NCI-H1105 treated with DMSO at 0.1 percent for 48 hours (cell line): ENCODE measurements at places on chromosomes 5 and 9.

DNA sequence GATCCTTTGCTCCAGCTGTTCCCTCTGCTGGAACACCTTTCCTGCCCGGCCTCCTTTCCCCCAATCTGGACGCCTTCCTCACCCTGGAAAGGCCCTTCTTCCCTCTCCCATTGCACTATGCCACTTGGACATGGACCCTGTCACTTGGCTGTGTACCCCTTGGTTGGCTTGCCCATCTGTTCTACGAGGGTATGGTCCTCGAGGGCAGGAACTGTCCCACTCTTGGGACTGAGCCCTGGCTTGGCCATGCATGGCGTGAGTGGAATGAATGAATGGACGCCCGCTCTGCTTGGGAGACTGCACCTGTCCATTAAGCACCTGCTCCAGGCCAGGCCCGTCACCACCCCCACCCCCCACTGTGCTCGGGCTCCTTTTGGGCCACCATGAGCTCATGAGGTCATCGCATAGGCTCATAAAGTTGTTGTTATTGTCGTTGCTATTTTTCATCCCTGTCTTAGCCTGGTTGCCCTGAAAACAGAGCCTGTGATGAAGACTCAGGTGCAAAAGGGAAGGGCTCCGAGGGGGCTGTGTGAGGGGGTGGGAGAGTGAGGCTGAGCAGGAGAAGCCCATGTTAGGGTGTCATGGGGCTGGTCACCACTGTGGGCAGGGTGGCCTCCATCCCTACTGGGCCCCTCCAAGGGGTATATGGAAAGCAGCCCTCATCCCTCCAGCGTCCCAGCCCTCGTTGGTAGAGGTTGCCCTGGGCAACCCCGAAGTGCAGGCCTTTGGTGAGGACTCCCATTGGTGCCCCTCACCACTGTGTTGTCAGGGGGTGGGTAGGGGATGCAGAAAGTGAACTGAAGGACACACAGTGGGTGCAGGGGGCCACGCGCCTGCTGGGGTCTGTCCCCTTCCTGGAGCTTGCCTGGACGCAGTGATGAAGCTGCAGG is 57.2 kb upstream of the IER5L start:
- DNase-seq, result no peak

GRCh38 chr5:40622463-40623252 is 57.1 kb upstream of the PTGER4 start:
- DNase-seq, result no peak

GRCh38 chr5:32848681-32849080 is 137.6 kb downstream of the NPR3 start:
- no peak for DNase-seq

DNA sequence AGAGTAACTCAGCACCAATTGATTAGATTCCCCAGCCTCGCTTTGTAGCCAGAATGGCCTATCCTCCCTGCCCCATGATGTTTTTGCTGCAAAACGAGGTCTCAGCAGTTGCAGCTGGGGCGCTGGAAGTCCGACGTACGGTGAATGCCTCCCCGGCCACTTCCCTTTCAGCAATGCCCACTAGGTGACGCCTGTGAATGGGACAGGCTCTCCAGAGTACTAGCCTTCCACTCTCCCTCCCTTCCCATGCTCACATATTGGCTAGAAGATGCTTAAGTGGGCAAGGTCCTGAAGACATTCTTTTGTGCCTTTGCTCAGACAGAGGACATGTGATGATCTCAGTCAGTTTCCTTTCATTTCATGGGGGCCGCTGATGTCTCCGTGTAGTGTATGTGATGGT is 50.8 kb downstream of the DMRT2 start:
- no peak for DNase-seq

DNA sequence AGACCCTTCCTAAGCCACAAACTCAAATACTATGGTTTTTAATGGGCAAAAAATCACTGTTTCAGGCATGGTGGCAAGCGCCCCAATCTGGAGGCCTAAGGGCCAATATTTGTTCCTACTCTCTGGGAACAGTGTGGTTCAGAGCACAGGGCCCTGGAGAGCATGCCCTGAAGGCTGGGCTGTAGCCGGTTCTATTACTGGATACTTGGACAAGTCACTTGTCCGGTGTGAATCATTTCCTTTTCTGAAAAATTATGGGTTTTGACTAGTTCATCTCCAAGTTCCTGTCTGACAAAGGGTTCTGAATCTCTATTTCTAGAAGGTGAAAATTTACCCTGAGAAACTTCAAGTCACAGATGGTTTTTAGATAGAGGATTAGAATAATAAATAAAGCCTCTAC is 75.0 kb downstream of the OTULIN start:
- no peak for DNase-seq

GRCh38 chr5:61182449-61182848 is 20.2 kb upstream of the SMIM15 start:
- no peak for DNase-seq

- DNase-seq, result no peak
Measured at GRCh38 chr5:173302546-173303155, 25.6 kb downstream of the STC2 start.

GRCh38 chr9:129259375-129259774 is 81.3 kb upstream of the IER5L start:
- DNase-seq, result no peak

GRCh38 chr9:96651626-96652025 is 3.5 kb downstream of the PRXL2C start:
- peak; percentile 26 for DNase-seq

DNA sequence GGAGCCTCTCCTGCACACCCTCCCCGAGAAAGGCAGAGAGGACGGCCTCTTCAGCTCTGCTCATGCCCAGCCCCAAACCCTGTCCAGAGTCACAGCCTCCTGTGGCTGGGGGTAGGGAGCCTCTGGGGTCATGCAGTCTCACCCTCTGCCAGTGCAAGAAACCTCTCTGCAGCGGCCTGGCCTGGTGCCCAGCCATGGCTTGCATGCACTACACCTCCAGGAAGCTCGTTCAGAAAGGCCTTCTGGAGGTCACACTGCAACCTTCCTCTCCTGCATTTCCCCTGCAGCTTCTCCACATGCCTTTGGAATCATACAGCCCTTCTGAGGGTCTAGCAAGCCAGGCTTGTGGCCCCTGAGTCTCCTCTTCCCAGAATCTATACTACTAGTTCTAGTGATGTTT is 17.9 kb downstream of the CSF1R start:
- DNase-seq, result no peak

GRCh38 chr9:95570150-95570549 is 53.4 kb upstream of the PTCH1 start:
- no peak for DNase-seq

DNA sequence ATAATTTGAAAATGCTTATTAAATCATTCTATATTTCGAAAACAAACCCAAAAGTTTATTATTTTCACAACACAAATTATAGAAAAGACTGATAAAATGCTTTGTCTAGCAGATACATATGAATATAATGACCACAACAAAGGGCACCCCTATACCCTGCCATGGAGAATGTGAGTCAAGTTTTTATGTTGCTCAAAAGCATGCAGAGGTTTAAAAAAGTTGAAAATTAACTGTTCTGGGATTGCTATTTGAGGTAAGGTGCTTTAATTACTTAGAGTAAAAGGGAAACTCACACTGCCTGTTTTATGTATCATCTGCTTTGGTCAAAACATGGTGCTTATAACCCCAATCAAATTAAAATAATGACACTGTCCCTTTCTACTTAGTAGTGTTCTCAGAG is 41.0 kb downstream of the MLANA start:
- no peak for DNase-seq

GRCh38 chr5:146051678-146052077 is 53.7 kb downstream of the PLAC8L1 start:
- no peak for DNase-seq

GRCh38 chr9:79280691-79281090 is 291.1 kb upstream of the TLE4 start:
- no peak for DNase-seq

DNA sequence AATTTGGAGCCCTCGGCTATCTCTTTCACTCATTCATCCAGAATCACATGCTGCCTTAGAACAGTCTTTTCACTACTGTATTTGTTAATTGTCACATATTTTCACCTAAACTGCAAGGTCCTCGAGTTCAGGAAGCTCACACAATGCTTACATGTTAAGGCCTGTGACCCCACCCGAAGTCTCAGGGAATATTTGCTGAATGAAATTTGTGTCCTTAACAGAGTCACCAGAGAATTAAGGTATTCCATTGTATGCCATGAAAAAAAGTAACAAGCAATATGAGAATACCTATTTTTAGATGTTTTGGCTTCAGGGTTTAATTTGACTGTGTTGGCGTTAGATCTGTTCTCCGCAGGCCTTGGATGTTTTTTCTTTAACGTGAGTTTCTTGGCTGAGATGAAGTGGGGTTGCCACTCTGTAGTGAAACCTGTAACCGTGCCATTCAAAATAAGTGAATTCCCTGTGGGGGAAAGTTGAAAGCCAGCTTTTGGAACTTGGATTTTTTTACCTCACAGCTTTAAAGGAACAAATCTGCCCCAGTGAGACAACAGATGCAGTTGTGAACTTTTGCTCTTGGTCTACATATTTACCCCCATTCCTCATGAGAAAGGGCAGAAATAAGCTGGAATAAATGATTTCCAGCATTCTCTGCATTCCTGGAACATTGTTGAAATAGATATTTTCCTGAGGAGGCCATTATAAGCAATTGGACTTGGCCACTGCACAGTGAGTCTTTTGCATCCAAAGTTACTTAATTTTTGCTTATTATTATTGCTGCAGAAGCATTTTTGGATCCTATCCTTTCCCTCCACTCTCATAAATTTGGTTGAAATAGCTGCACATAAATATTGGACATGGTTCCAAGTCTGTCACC is 35.9 kb upstream of the FBP1 start:
- no peak for DNase-seq

DNA sequence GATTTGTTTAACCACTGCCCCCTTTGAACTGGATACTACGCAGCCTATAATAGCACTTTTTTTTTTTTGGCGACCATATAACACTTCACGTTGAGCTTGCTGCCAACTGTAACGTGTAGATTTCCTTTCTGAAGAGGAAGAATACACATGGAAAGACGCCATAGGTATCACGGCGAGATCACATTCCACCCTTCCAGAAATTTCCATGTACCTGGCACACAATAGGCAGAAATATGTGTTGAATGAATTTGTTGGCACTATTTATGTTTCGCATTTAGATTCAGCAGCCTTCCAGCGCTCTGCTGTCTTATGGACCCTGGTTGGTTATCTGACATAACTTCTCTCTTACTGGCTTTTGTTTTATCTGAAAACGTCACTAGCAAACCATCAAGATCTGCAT is 250.3 kb downstream of the SLIT3 start:
- no peak for DNase-seq

DNA sequence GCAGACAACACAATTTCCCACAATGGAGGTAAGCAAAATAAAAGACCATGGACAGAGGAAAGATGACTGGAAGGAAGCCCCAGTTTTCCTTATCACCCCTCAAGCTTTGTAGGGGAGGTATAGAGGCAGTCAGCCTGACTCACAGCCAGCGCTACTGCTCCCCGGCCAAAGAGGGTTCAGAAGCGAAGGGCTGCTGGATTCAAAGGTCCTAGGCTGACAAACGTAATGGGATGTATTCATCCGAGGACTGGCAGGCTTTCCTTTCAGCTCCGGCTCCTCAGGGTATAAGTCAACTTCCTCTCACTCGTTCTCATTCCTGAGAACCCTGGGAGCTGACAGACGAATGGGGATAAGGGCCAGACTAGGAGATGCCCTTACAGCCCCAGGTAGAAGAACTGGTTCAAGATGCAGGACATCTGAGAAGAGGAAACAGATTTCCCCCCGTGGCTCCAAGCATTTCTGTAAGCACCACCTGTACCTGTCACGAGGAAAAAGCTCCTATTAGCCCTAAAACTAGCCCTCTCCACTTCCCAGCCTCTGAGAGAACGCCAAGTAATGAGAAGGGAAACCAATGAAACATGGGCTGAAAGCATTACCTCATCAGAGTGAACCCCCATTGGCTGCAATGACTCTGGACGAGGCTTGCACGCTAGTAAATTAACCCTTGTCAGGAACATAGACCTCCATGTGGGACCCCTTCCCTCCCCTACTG is 22.1 kb upstream of the FAM13B start:
- no peak for DNase-seq

GRCh38 chr9:134217431-134218210 is 53.3 kb upstream of the RNU6ATAC start:
- DNase-seq, result peak; percentile 5

GRCh38 chr5:147037515-147038205 is 159.1 kb upstream of the PPP2R2B start:
- no peak for DNase-seq

- DNase-seq, result no peak
Measured at GRCh38 chr9:33662871-33663270, 132.5 kb upstream of the PRSS3 start.

GRCh38 chr9:85332487-85332886 is 409.3 kb downstream of the AGTPBP1 start:
- DNase-seq, result no peak

DNA sequence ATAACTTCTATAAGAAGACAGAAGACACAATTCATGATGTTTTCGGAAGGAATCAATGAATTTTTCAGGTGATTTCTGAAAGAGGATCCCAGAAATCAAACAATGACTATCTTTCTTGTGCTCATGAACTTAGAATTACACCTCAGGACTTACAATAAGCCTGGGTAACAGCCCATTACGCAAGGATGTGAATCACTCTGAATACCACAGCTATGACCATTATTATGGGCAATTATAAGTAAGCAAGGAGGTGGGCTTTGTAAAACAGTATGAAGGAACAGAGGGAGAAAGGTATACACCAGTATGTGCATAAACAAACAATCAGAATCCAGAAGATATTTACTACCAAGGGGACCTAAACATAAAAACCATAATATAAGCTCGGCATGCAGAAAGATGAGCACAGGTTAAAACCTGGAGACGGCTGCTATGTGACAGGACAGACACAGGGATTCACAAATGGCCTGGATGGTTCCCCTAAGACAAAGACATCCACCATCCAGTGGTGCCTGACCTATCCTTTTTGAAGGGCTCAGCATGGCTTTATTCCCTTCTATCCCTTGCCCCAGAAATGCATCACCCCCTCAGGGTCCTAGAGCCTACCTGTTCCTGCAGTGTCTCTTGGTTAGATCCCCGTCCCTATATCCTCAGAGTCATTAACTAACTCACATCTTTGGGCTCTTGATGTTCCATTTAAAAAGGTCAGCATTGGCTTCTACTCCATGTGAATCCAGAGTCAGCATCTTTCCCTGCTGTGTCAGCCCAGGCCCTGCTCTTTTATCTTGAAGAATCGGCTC is 21.8 kb upstream of the PPP2CA start:
- no peak for DNase-seq

DNA sequence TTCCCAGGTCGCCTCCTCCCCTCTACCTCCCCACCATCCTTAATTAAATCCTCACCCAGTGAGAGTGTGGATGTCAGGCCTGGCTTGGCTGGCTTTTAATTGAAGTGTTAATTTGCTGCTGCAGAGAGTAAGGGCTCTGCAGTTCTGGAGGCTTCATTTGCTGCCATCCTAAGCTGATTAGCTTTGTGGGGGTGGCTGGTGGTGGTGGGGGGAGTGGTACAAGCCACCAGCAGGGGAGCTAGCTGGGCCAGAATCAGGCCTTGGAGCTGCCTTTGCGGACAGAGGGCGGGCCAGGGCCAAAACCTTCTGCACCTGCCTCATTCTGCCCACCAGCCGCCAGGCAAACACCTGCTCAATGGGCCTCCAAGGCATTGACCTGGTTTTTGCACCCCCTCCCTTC is 26.8 kb upstream of the TIFAB start:
- no peak for DNase-seq

- DNase-seq, result no peak
Measured at GRCh38 chr5:162242416-162242815, 174.8 kb downstream of the GABRG2 start.

- no peak for DNase-seq
Measured at GRCh38 chr5:175692235-175692995, 34.5 kb downstream of the HRH2 start.
